ENCODE measurements at places on chromosomes 13 and 19.

DNA sequence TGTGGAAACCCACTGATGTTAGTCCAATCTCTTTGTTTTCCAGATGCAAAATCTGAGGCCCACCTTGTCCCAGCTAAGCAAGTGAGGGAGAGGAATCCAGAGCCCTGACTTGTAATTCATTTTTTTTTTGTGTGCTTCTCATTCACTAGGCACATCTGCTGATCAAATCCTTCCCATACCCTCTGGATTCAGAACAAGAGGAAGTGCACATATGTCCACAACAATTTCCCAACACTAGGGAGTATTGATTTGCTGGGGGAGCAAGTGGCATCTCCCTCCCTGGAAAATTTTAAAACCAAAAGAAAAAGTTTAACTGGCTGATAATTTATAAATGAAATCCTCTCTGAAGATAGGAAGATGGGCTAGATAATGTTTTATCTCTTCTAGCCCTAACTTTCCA, 94.6 kb upstream of the RFC3 start:
- no peak overlapping the region for H3K4me3 ChIP-seq
- H3K27ac ChIP-seq, result no peak overlapping the region
- H3K36me3 ChIP-seq, result no peaks in the 10 kb centered on the region
- no peaks in the 10 kb centered on the region for H3K27me3 ChIP-seq
- H3K4me1 ChIP-seq, result no peaks in the 10 kb centered on the region

- no peaks in the 10 kb centered on the region for H3K36me3 ChIP-seq
- H3K27me3 ChIP-seq, result peaks cover 44% of the 10 kb centered on the region
- H3K4me1 ChIP-seq, result peaks cover 29% of the 10 kb centered on the region
- H3K4me3 ChIP-seq, result no peak overlapping the region
- no peak overlapping the region for H3K27ac ChIP-seq
Observed at GRCh38 chr13:78610381-78610883, 7.1 kb upstream of the POU4F1 start.

DNA sequence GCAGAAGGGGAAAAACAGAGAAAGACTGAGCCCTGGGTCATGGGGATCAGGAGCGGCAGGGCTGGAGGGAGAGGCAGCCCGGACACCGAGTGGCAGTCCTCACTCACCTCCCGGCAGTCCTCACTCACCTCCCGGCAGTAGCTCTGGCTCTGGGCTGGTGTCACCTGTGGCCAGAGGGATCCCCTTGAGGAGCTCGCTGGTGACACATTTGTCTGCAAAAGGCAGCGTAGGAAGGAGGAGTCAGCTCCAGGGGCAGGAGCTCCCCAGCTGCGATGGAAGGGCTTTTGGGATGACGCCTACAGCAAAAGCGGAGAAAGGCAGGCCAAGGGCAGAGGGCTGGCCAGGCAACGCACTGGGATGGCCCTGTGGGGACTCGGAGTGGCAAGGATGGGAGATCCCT, 739 bp downstream of the EIF3G start:
- no peaks in the 10 kb centered on the region for H3K27me3 ChIP-seq
- H3K4me1 ChIP-seq, result peaks cover 14% of the 10 kb centered on the region
- peak overlapping the region; percentile 70 for H3K27ac ChIP-seq
- DNase-seq, result no peak
- H3K4me3 ChIP-seq, result peak overlapping the region; percentile 85

- no peaks in the 10 kb centered on the region for H3K36me3 ChIP-seq
- peaks cover 23% of the 10 kb centered on the region for H3K27me3 ChIP-seq
- H3K4me1 ChIP-seq, result no peaks in the 10 kb centered on the region
- H3K4me3 ChIP-seq, result peak overlapping the region; percentile 4
- DNase-seq, result no peak
Observed at GRCh38 chr19:23972161-23972560, 57.5 kb downstream of the ZNF726 start.

DNA sequence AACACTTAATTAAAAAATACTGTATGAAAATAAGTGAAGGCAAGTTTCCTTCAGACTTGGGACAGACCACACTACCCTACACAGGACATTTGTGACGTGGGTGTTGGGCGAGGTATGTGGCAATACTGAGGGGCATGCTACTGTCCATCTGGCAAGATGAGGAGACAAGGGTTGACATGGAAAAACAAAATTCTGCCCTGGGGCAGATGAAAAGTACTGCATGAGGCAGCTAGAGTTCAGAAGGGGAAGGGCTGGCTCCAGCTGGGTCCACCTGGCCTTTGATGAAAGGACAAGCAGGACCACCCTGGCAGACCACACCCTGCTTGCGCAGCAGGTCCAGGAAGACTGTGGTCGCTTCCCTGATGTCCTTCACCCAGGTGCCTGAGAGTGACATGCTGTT, 43.2 kb downstream of the LATS2 start:
- no peaks in the 10 kb centered on the region for H3K4me1 ChIP-seq
- H3K36me3 ChIP-seq, result no peaks in the 10 kb centered on the region
- no peaks in the 10 kb centered on the region for H3K27me3 ChIP-seq
- H3K27ac ChIP-seq, result no peak overlapping the region
- DNase-seq, result no peak

DNA sequence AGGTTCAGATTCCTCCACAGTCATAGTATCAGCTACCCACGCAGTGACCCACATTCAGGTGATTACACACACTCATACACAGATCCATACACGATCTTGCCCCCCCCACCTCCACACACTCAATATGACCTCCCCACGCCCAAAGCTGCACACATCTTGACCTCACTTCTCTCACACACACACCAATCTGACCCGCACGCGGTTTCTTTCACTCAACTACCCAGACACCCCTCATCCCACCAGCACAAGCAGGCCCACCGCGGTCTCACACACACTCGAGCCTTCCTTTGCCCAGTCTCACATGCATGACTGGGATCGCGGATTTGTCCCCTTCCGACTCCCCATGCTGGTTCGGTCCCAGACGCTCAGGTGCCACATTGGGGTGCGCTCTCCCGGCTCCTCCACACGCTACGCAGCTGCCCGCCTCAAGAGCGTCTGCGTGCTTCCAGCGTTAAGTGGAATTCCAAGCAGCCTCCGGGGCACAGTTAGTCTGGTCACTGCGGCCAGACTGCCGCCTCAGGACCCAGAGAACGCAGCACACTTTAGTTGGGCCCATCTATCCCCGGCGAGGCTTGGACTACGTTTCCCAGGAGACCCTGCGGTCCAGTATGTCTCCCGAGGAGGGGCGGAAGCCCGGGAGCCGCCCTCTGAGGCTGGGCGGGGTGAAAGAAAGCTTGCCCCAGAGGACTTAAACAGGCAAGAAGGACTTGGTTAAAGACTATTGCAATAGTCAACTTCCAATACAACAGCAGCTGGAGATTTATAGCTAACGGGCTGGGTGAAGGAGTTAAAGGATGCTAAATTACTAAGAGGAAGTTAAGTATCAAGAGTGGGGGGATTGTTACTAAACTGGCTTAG, 746 bp upstream of the ZNF345 start:
- peak overlapping the region; percentile 84 for H3K27ac ChIP-seq
- peak overlapping the region; percentile 85 for H3K4me3 ChIP-seq
- no peaks in the 10 kb centered on the region for H3K27me3 ChIP-seq
- peaks cover 12% of the 10 kb centered on the region for H3K36me3 ChIP-seq

DNA sequence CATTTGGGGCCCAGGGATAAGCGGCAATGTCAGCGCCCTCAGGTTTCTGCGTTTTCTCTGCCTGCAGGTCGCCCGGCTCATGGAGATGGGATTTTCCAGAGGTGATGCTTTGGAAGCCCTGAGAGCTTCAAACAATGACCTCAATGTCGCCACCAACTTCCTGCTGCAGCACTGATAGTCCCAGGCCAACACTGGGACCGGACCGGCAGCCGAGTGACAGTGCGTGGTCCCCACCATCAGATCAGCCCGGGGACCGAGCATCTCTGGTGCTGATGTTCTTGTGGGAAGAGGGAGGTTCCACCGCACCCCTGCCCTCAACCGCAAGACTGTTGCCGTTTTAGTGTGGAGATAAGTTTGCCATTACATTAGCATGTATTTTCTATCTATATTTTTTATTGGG, 78.0 kb upstream of the GPR183 start:
- peaks cover 82% of the 10 kb centered on the region for H3K4me1 ChIP-seq
- H3K4me3 ChIP-seq, result no peak overlapping the region
- peak overlapping the region; percentile 74 for H3K27ac ChIP-seq
- H3K36me3 ChIP-seq, result no peaks in the 10 kb centered on the region
- H3K27me3 ChIP-seq, result no peaks in the 10 kb centered on the region

- no peak overlapping the region for H3K27ac ChIP-seq
- DNase-seq, result no peak
- H3K4me3 ChIP-seq, result no peak overlapping the region
- H3K27me3 ChIP-seq, result no peaks in the 10 kb centered on the region
- no peaks in the 10 kb centered on the region for H3K4me1 ChIP-seq
Observed at GRCh38 chr19:10782795-10783194, 53.2 kb downstream of the TMED1 start.

DNA sequence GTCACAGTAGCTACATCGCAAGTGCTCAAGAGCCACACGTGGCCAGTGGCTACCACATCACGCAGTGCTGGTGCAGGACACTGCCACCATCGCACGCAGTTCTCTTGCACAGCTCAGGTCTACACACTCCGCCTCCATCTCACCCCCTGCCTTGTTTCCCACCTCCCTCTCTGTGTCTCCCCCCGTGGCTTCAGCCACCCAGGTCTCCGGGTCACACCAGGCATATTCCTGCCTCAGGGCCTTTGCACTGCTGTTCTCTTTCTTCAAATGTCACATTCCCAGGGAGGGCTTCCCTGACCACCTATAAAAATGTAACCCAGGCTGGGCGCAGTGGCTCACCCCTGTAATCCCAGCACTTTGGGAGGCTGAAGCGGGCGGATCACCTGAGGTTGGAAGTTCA, 10.6 kb downstream of the CCDC8 start:
- H3K4me1 ChIP-seq, result peaks cover 6% of the 10 kb centered on the region
- H3K4me3 ChIP-seq, result no peak overlapping the region
- no peaks in the 10 kb centered on the region for H3K36me3 ChIP-seq
- DNase-seq, result no peak

DNA sequence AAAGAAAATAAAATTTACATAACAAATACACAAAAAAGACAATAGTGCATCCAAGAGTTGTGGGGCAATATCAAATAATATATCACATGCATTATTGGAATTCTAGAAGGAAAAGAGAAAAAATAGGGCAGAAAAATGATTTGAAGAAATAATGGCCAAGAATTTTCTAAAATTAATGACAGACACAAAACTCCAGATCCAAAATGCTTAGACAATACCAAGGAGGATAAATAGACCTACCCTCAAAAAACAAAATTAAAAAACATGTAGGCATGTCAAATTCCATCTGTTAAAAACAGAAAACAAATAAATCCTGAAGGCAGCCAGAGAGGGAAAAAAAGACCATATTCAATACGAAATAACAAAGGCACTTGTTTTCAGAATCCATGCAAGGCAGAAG, 191.5 kb upstream of the ZNF536 start:
- DNase-seq, result no peak
- no peak overlapping the region for H3K4me3 ChIP-seq
- no peak overlapping the region for H3K27ac ChIP-seq
- H3K36me3 ChIP-seq, result no peaks in the 10 kb centered on the region
- no peaks in the 10 kb centered on the region for H3K4me1 ChIP-seq

DNA sequence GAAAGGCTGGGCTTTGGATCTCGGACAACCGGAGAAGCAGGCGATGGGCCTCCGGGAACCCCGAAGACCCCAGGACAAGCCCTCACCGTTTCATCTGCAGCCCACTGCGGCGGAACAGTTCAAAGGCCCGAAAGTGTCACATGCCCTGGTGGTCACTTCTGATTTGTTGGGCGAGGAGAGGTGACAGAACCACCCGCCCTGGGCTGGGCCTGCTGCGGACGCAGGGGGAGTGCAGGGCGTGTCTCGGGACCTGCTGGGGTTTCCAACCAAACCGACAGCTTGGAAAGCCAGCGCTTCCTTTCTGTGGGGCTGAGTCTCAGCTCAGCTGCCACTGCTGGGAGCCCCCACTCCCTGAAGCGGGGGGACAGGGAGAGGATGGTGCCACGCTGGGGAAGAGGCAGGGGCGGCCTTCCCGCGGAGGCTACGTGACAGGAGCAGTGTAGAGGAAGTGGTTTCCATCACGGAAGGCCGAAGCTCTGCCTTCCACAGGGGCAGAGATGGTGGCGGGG, 22.8 kb upstream of the ZBTB7A start:
- DNase-seq, result peak; percentile 34
- peak overlapping the region; percentile 66 for H3K27ac ChIP-seq
- H3K27me3 ChIP-seq, result no peaks in the 10 kb centered on the region
- H3K36me3 ChIP-seq, result no peaks in the 10 kb centered on the region
- peak overlapping the region; percentile 5 for H3K4me3 ChIP-seq
- H3K4me1 ChIP-seq, result peaks cover 45% of the 10 kb centered on the region

DNA sequence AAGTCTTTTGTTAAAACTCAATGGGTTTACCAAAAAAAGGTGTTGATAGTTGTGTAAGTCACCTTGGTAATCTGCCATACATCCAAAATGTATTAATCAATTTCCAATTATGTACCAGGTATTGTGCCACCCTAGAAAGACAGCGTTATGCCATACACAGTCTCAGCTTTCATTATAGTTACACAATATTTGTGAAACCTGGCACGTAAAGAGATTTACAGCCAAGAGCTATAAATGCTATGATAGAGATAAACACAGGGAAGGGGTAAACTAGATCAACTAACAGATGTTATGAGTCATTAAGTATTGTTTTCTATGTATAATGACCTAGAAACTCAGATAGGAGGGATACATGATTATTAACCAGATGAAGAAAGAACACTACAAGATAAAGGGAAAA, 725.6 kb upstream of the SLITRK5 start:
- DNase-seq, result no peak
- H3K4me1 ChIP-seq, result no peaks in the 10 kb centered on the region
- H3K27ac ChIP-seq, result no peak overlapping the region
- no peaks in the 10 kb centered on the region for H3K36me3 ChIP-seq

- no peak overlapping the region for H3K4me3 ChIP-seq
- H3K27ac ChIP-seq, result peak overlapping the region; percentile 89
- peaks cover 45% of the 10 kb centered on the region for H3K4me1 ChIP-seq
- DNase-seq, result peak; percentile 19
- no peaks in the 10 kb centered on the region for H3K27me3 ChIP-seq
- H3K36me3 ChIP-seq, result no peaks in the 10 kb centered on the region
Observed at GRCh38 chr13:48155848-48156247, 60.9 kb upstream of the MED4 start.

DNA sequence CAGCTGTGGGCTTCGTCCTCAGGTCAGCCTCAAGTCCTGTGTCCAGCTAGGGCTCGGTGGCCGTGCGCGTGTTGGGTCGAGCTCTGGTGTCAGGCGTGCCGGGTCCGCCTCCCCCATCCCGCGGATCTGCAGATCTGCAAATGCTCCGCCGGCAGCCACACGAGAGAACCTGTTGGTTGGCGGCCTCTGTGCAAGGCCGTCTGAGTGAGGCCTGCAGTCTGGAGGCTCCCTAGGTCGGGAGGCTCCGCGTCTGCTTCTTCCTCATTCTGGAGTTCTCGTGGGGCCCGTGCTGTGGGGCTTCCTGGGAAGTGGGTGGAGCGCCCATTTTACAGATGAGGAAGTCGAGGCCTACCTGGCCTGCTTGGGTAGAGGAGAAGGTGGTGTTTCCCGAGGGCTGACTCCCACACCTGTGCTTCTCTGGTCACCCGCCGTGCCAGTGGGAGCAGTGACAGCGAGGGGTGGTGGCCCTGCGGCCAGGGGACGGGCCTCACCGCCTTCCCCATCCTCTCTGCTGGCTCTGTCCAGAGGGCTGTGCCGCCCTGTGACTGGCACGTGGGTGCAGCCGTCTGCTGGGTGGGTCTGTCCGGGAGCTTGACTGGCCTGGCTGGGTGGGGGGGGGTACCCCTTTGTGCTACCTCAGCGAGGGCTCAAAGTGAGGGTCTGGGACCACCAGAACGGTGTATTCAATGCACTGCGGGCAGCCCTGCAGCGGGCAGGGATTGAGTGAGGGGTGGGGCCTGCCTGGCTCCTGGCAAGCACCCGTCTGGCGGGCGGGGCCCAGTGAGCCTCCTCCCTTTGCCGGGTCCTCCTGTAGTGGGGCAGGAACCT, 3.3 kb downstream of the CSNK1G2 start:
- H3K4me1 ChIP-seq, result peaks cover 43% of the 10 kb centered on the region
- H3K4me3 ChIP-seq, result no peak overlapping the region
- no peaks in the 10 kb centered on the region for H3K27me3 ChIP-seq
- DNase-seq, result no peak
